Germinal center (tissue), 1 donor: ENCODE measurements at places on chromosomes 3 and 15.

- DNase-seq: no peak
These were observed 386.6 kb upstream of the THBS1 start for GRCh38 chr15:39194106-39194830.

DNA sequence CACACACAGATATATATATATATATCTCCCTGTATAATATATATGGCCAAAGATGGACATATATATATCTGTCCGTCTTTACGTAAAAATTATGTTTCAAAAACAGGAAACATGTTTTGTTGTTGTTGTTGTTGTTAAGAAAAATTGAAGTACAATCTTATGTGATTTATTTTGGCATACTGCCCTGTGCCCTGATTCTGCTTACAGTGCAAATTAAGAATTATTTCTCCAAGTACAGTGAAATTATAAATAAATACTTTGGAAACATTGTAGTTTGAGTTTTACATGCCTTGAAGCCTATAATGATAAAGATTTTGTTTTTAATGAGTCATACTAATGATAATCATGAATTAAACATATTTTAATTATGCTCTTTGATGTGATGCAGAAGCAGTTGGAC is 994.9 kb downstream of the DIPK2A start:
- DNase-seq: no peak

DNA sequence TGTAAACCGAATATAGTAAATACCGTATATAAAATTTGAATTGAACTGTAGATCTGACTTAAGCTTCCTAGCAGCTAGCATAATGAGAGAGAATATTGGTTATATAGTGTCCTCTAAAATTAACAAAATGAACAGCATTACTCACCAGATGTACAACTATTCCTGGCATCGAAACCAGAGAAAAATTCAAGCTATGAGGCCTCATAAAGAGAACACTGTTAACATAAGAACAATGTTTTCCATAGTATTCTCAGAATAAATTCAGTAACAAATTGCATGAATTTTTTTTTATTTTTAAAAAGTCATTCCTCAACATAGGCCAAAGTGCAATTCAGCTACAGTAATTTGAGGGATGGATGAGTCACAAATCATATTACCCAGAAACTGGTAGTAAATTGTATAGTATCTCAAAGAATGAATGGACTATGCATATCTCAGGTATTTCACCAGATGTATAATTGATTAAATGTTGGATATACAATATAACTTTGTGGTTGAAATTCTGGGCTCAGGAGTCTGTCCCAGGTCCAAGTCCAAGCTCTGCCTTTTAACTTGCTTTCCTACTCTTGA is 5.0 kb downstream of the TMEM207 start:
- DNase-seq: no peak

DNA sequence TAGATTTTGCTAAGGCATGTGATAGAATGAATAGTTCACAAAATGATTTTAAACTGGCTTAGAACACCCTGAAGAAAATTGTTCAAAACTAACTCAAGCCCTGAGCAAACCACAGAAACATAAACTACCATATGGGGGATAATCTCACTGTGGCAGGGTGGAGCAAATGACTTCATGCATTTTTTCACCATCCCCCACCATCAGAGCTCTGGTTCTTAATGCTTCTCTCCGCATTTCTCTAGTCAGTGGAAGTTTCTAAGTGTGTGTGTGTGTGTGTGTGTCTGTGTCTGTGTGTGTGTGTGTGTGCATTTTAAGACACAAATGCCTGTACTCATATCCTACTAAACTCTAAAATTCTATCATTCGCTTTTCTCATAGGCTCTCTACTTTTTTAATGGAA is 107.1 kb upstream of the PHLDB2 start:
- DNase-seq: no peak

DNA sequence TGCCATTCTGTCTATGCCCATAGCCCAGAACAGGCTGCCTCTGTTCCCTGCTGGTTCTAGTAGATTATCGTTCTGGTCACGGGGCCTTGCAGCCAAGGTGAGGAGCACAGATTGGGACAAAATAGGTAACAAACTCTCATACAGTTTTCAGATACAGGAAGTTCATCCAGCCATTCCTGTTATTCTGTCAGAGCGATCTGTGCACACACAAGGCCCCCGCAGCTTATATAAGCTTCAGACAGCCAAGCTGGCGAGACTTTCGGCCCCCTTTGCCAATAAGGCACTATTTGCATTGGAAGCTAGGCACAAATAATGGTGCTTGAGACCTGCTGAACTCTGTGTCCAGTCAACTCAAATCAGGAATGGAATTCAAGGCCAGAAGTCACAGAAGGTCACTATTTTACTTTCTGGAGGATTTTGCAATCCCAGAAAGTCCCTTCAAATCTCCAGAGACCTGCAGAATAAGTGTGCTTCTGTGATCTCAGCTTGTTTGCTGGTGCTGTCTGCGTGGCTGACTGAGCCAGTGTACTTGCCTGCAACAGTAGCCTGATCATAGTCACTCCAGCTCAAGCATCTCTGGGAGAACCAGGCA is 69.4 kb downstream of the BFSP2 start:
- no peak for DNase-seq

DNA sequence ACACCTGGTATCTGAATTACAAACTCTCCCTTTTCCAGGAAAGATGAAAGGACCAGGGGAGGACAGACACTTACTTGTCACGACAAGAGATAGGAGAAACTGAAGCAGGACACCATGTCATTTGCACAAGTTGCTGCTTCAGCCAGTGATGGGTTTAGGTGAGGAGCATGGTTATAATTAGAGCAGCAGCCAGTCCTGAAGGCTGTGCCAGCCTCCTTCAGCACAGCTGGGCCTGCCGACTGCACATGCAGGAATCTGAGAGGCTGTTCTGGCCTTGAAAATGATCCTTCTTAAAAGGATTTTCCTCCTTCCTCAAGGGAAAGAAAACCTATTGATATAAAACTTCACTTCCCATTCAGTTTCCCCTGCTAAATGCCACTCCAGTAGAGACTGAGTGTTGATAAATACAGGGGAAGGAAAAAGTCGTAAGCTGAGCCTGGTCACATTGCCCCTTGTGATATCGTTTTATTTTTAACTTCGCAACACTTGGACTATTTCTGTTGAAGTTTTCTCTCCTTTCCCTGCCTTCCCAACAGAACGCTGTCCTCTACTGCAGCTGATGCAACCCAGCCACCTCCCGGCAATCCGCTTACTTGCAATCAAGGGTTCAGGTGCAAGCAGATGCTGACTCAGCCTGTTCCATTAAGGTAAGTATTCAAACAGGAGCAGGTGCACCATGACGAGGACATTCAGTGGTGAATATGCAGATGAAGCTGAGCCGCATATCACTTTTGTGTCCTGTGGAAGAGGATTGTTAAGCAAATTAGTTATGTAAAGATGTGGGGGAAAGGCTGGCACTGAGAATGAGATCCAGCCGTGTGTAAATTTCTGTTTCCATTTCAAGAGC is at the start of gene FBXO40:
FBXO40 (plus strand) TSS at position 524 of the 847 bp plus-strand sequence. CDS start 27,197 bp downstream, outside the sequence.
- peak; percentile 10 for DNase-seq

DNA sequence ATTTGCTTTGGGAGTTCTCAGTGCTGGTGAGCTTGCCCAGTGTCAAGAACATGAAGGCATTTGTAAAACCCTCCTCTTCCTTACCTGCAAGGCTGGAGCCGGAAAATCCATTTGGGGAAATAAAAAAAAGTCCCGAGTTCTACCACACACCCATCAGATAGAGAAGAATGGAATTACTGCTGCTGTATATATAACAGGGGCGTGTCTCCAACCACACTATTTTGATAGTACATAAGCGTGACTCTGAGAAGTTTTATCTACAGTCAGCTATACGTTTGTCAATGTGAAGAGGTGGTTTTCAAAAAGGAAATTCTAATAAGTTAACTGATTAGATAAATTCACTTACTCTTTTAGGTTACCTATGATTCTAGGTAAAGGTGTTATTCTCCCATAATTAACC is 1.3 kb upstream of the CPA3 start:
- DNase-seq: no peak

DNA sequence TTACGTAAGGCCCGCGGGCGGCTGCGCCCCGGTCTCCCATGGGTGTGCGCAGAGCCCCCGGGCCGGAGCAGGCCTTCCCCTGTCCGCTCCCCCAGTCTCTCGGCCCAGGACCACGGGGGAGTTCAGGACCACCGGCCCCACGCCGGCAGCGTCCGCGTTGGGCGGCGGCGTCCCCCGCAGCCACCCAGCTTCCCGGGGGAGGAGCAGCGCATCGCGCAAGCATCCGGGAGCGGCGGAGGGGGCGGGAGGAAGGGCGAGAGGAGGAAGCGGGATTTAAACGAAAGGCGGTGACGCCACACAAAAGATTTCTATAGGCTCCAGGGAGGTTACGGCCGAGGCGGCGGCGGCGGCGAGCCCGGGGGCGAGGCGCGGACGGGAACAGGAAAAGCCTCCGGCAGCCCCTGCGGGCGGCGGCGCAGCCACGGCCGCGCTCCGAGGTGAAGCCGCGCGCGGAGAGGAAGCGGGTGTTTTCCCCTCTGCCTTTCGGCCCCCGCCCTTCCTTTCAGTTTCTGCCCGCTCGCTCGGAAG is at the start of gene TLNRD1:
TLNRD1 (plus strand) TSS at position 300 of the 528 bp plus-strand sequence. CDS start 1,349 bp downstream, outside the sequence.
- DNase-seq: peak; percentile 82

- DNase-seq: no peak
These were observed 226.0 kb upstream of the CHRM5 start for GRCh38 chr15:33742306-33742705.

DNA sequence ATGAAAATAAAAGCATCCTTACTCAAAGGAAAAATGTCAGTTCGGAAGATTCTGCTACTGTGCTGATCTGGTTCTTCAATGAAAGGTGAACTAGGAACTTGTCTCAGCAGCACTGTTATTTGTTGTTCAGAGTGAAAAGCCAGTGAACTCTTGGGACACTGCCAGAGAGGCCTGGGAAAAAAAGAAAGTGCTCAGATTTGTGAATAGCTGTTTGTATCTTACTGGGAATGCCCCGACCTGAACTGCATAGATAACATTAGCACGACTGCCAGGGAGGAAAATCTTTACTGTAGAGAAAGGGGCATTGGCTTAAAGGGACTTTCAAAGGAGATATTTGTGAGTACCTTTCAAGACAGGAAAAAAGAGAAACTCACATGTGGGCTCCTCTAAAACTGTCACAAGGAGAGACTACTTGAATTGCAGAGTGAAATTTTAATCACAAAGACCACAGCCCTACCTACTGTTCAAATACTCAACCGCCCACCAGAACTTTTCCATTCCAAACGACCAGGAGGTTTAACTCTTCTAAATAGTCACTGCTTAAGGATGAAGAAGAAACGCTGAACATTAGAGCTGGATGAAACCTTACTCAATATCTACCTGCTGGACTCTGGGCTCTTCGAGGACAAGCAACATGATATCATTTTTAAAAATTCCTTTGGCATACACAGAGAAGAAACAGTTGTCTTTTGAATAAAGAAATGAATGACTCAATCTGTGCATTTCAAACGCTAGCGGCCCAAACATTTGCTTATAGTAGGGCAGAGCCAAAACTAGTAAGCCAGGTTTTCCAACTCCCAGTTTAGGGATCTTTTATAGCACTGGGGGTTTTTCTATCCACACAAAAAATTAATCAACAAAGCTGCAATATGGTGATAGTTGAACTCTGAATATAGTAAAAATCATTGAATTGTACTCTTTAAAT is 13.4 kb downstream of the TAMM41 start:
- DNase-seq: no peak

DNA sequence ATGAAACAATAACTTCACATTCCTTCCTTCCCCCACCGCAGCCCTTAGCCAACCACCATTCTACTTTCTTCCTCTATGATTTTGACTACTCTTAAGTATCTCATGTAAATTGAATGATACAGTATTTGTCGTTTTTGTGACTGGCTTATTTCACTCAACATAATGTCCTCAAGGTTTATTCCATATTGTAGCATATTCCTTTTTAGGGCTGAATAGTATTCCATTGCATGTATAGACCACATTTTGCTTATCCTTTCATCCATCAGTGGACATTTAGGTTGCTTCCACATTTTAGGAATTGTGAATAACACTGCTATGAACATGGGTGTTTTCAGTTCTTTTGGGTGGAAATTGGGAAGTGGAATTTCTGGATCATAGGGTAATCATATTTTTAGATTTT is 106.1 kb downstream of the THSD4 start:
- DNase-seq: no peak

DNA sequence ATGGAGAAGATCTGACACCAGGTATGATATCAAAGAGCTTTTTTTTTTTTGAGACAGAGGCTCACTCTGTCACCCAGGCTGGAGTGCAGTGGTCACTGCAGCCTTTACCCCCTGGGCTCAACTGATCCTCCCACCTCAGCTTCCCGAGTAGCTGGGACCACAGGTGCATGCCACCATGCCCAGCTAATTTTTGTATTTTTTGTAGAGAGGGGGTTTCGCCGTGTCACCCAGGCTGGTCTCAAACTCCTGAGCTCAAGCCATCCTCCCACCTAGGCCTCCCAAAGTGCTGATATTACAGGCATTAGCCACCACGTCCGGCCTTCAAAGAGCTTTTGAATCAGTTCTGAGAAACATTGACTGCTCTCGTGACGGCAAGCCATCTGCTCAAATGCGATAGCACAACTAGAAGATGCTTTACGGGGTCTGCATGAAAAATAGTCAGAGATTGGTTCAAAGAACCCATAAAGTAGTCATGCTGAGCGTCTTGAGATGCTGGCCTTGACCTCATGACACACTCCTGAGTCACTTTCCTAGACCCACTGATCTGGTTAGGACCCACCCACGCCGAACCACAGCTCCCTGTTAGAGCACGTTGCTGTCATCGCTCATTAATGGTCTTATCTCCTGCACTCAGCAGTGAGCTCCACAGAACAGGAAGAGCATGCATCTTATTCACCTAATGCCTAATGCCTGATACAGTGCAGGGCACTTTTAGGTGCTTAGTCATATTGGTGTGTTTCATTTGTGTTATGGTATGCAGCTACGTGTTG is 57.0 kb upstream of the NR2F2 start:
- no peak for DNase-seq

- DNase-seq: no peak
These were observed 202.2 kb upstream of the ADAMTS9 start for GRCh38 chr3:64890006-64890405.

DNA sequence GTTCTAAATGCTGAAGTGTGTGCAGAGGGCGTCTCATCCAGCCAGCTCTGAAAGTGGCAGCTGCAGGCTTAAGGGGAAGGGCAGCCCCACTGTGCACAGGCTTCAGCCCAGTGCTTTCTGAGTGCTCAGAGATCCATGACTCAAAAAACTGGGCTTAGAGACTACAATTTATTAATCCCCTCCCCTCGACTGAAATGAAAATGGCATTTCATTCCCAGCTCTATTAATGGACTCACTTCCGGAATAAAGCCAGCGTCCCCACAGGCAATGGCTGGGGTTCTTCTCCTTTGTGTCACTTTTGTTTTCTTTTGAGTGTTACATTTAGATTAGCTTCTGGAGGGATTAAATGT is 55.5 kb upstream of the PLXNA1 start:
- no peak for DNase-seq

DNA sequence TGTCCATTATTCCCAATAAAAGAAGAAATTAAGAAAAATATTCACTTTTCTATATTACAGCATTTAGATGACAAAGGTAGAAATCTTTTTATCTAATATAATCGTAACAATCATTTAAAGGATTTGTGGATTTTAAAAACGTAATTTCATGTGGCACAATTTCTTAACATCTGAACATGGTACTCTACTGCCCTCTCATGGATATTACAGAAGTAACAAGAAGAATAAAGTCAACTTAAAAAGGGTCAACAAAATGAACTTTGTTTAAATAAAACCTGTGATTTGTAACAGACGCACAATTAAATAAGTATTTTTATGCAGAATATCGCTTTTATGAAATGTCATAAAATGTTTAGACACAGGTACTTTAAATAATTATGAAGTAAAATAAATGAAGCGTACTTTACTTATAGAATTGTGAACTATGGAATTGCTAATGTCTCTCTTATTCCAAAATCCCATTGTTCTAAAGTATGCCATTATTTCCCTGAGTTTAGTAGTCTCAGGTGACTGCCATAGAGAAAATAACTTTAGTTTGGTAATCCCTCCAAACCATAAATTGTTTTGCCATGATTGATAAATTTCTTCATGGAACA is 366.8 kb upstream of the ZNF385D start:
- peak; percentile 2 for DNase-seq
